Mesothelial cell of epicardium (in vitro differentiated cells): ENCODE measurements at places on chromosomes 13 and 19.

- DNase-seq, result no peak
These were observed 11.2 kb upstream of the ZNF358 start for GRCh38 chr19:7504684-7505083.

DNA sequence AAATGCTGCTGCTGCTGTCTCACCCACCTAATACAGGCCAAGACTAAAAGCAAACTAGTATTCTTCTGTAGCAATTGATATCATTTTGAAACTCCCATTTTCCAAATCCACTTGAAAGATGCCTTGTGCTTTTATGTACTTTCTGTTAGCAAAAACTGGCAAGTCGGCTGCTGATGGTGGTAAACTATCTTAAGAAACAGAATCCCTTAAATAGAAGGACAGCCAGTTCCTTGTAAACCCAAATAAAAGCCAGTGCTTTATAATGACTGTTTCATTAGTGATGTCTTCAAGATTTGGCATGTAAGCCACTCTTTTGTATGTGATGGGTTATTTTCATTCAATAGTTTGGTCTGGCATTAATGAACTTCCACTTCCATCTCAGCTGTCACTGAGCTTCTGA is 5.2 kb downstream of the FAM124A start:
- no peak for DNase-seq

- DNase-seq, result no peak
These were observed 8.2 kb upstream of the HSD17B14 start for GRCh38 chr19:48844472-48844871.

DNA sequence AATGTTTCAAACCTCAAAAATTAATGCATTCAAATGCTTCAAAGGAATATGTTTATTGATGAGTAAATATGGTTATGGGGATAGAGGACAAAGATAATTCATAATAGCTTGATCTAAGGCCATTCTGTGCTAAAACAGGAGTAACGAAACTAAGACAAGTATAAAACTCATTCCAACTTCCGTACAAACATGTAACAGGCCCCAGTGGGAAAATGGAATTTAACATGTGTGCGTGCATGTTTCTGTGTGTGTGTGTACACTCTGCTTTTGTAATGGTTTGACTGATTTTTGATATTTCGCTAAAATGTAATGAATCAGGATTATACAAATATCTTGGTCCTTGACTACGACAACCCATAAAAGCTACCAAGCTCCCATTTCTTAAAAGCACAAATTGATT is 91.0 kb downstream of the KLF12 start:
- no peak for DNase-seq

DNA sequence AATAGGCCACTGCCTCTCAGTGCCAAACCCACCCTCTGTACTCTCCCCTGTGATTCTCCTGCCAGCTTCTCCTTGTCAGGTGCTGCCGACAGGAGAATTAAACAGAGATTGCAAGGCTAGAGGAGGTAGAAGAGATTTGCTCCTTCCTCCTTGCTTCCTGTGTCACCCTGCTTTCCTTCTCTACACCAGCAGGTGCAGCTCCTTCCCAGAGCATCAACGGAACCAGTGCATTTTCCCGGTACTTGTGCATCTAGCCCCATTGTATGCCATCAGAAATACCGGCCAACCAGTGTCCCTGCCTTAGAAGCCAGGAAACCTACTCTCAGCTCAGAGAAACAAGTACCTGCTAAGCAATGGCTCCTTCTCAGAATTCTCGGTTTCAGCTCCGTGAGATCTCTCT is 253.2 kb downstream of the SUCLA2 start:
- no peak for DNase-seq

DNA sequence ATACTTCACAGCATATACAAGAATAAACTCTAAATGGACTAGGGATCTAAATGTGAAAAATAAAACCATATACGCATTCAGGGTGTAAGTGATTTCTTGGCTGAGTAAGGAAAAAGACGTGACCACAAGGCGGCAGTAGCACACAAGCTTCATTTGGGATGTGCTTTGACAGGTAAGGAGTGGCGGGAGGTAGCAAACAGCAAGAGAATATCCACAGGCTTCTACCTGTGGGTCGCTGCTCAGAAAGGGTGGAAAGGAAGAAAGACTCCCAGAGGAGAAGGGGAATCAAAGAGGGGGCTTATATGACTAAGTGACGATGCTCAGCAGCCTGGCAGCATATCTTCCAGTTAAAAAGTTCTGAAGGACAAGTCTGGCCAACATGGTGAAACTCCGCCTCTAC is 2.5 kb upstream of the ZNF121 start:
- peak; percentile 70 for DNase-seq

GRCh38 chr13:45119469-45119990 is 780 bp upstream of the GTF2F2 start:
- DNase-seq, result no peak

DNA sequence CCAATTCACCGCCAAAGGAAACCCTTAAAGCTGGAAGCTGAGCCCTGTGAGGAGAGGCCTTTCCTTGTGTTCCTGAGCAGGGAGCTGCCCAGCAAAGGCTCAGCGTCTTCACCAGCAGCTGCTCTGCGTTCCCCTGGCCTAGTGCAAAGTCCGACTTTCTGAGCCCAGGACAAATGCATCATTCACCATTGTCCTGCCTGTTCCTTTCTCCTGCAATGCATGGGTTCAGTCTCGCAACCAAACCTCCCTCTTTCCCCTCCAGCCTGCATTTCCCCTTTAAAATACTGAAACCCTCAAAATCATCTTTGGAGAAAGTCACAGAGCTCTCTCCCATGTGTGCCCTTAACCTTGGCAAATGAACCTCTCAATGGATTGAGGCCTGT is 12.9 kb upstream of the TMEM255B start:
- peak; percentile 10 for DNase-seq

DNA sequence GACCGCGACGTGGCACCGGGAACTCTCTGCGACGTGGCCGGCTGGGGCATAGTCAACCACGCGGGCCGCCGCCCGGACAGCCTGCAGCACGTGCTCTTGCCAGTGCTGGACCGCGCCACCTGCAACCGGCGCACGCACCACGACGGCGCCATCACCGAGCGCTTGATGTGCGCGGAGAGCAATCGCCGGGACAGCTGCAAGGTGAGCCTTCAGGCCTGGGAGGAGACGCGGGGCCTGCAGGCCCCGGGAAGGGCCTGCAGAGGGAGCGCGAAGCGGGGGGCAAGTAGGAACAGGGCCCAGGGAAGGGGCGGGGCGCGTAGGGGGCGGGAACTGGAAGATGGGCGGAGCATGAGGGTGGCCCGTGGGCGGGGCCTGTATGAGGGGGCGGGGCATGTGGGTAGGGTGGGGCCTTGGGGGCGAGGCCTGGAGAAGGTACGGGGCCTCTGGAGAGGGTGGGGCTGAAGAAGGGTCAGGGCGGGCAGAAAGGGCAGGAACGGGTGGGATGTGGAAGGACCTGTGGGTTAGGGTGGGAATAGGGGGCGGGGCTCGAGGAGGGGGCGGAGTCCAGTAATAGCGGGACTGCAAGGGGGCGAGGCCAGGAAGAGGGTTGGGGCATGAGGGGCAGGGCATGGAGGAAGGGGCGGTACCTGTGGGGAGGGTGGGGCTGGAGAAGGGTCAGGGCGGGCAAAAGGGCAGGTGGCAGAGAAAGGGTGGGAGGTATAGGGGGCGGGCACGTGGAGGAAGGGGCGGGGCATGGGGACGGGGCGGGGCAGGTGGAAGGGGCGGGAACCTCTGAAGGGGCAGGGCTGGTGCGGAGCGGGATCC is 2.5 kb downstream of the CFD start:
- no peak for DNase-seq

GRCh38 chr13:73580513-73581267 is 521.9 kb downstream of the KLF5 start:
- DNase-seq, result no peak

DNA sequence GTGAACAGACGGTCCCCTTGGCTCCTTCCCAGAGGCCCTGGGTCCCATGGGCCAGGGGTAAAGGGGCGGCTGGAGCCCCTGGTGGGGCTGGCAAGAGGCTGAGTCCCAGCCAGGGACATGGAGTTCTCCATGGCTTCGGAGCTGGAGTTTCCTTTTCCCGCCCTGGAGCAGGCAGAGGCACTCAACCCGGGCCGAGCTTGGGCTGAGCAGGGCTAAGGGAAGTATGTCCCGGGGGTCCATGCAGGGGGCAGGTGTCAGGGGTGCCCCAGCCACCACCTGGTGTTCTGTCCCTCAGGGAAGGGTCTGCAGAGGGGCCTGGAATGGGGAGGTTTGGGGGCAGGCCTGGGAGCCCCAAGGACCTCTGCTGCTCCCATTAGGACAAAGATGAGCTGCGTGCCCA is 54.0 kb upstream of the TPM4 start:
- no peak for DNase-seq
